ENCODE measurements at places on chromosomes 3 and 15.

GRCh38 chr3:62374341-62375218 lies 1.2 kb upstream of the FEZF2 start:
- no peak for DNase-seq

- DNase-seq, result no peak
Observed at GRCh38 chr15:37733628-37734027, 200.8 kb upstream of the TMCO5A start.

DNA sequence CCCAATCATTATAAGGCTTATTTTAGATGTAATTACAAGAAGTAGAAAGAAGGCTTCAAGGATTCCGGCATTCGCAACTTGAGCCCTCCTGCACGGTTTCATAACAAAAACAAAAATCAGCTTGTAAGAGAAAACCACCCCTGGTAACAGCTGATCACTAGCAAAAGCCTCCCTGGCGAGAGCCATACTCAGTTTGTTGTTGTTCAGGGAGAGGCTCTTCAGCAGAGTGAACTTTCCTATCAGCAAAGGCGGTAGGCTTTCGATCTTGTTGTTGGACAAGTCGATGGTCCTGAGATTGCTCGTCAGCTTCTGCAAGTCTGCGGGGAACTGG lies 710 bp downstream of the LRRC57 start:
- DNase-seq, result peak; percentile 5

DNA sequence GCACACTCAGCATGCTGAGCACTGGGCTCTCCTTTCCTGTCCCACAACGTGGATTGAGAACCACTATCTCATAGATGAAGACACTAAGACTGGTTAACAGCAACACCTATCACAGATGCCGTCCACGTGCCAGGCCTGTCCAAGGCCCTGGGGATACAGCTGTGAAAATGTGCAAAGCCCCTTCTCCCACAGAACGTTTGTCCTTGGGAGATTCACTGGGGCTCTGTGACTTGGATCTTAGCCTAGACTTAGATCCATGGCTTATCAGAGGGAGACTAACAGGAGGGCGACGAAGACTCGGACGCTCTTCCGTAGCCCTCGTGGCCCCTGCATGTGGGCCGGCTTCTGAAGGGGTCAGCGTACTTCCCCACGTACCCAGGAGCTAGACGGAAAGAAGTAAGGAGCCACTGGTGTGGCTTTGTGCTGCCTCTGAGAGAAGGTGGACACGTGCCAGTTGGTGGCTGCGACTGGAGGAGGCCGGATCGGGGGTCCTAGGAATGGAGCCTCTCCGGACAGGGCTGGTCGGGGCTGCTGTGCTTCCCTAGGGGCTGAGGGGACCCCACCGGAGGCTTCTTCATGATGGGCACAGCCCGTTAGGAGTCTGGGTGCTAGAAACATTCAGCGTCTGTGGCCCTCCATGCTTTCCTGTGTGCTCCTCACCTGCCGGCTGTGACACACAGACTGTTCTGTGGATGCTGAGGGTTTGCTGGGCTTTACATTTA lies 964 bp downstream of the NRROS start:
- no peak for DNase-seq

All from Panc1 (cell line).